Kidney tubule cell (primary cell): ENCODE measurements at places on chromosomes 4 and X.
A peak's percentile ranks its signal among the peaks of the same experiment; 100 is the strongest.

- DNase-seq, result peak; percentile 59
Observed at GRCh38 chr4:3070709-3071500, 3.4 kb downstream of the HTT-AS start.

DNA sequence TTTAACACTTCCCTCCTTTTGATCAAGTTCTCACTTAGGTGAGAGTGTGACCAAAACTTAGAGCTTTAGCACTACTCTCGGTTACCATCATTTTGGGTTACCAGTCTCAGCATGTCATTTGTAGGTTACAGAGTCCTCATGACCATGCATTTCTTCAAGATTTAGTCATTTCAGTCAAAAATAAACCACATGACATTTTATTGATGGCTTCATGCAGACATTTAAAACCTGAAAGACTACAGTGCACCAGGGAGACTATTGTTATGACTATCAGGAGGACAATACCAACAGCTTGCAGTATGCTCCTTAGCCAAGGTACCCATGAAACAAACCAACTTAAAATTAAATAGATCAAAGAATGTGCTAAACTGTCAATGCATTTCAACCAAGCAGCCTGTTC lies 498.1 kb upstream of the FSTL5 start:
- DNase-seq, result no peak

DNA sequence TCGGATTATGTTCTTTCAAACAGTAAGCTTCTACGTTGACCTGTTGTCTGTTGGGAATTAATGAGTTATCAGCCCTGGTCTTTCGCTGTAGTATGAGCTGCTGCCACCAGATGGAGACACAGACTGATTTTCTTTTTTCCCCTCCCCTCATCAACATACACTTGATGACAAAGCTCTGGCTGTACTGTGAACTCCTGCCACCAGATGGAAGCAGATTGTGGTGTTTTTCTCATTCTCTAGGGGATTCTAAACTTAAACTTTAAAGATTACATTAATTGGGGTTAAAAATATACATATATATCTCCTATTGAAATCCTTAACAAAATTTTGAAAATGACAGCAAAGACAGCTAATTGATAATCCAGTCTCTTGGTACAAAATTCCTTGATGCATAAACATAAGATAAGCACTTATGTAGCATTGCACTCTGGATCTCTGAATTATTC lies 44.8 kb downstream of the SMS start:
- peak; percentile 82 for DNase-seq

GRCh38 chr4:183876268-183876934 lies 28.7 kb upstream of the STOX2 start:
- DNase-seq, result peak; percentile 95

- DNase-seq, result peak; percentile 91
Observed at GRCh38 chr4:110622841-110623717, at the start of gene PITX2. PITX2 (minus strand) TSS chr4:110623077; CDS start chr4:110622460, 617 bp downstream.

- DNase-seq, result no peak
Observed at GRCh38 chrX:110139172-110139571, 136.3 kb downstream of the TMEM164 start.

DNA sequence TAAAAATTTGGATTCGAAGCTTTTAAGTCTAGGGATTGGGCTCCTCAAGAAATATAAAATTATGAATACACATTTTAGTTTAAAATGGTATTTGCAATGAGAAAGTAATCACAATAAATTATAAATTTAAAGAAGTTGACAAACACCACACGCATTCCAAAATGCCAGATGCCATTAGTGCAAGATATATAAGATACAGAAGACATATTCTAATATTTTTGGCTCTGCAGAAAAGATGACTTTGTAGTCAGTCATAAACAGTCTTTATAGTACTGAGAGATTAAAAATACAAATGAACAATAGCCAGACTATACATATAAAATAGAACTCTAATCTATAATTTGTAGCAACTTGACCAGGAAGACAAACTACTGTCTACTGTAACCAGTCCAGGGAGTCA lies 309.0 kb upstream of the PABPC4L start:
- no peak for DNase-seq

DNA sequence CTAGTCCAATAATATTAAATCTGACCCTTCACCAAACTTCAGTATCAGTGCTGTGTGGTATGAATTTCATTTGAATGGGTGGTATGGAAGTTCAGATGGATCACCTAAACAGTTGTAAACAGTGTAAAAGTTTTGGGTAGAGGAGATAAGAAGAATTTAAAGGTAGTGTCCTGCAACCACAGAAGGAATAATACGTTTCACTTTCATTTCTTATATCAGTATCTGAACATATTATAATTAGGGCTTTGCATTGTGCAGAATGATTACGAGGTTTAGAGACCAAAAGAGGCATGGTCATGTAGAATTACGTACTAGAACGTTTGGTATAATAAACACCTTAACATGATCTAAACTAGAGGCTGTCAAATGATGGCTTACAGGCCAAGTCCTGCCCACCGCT lies 116.1 kb downstream of the PDLIM5 start:
- DNase-seq, result no peak

DNA sequence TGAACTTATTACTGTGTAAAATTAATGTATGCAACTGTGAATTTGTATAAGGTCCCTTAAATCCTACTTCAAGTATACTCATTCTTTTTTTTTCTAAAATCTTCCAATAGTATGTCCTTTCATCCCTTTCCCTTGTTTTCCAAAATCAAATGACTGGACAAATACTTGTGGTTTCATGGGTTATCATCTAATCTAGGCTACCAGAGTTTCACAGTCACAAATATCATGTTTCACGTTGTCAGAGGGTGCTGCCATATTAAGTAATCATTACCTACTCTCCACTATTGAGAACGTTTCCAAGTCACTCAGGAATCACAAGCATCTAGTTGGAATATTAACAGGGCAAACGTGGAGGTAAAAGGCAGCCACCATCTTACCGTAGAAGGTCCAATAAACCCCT lies 1235.0 kb upstream of the TENM3 start:
- peak; percentile 95 for DNase-seq

- DNase-seq, result no peak
Observed at GRCh38 chr4:127503111-127503510, 129.6 kb upstream of the INTU start.

- peak; percentile 69 for DNase-seq
Observed at GRCh38 chr4:86117705-86118302, 242.0 kb downstream of the MAPK10 start.

DNA sequence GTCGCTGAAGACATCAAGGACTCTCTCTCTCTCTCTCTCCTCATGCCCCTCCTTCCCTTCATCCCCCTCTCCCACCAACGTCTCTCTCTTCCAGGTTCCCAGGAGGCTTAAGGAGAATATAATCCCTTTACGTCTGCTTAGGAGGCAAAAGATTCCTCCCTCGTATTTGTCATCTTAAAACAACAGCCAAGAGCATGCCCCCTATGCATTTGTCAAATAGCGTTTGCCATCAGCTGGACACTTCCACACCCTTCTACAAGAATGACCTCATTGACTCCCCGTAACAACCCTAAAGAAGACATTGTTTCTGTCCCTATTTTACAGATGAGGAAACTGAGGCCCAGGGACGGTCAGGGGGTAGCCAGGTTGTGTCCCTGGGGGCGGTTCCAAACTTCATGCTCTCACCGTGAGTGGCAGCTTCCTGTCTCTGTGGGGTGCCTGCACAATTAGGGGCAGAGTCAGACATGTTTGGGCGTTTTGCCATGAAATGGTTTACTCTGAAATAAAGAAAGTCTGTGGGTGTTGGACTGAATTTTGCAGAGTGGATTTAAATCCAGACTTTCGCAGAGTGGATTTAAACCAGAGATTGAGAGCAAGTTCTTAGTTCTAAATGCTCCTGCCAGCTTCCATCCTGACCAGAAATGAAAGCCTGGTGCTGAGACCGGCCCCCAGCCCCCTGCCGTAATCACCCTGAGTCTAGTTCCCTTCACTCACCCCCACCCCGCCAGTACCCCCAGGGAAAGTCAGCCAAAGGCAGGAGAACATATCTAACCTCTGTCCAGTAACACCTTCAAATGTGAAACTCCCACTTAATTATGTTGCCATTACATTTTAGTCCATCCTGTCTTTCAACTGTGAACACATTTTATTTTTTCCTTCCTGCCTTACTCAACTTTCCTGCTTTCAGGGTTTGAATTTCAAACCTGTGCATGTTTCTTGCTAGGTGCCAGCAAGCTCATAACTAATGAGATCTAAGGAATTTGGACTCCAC lies 44.3 kb upstream of the TBL1X start:
- no peak for DNase-seq

DNA sequence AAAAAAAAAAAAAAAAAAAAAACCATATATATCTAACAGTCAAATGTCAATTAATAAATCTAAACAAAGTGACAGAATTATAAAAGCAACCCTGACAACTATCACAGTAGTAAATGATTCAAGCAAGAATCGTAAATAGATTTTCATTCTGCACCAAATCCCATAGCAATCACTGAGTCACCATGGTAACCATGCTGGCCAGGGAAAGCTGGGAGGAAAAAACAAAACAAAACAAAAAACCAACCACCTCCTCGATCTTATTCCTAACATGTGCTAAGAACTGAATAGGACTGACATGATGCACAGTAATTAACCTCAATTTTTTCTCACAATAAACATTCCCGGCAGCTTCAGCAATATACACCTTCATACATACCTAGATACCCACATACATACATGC lies 30.6 kb upstream of the RAB40A start:
- DNase-seq, result no peak

- no peak for DNase-seq
Observed at GRCh38 chr4:103994059-103994458, 274.3 kb upstream of the TACR3 start.

DNA sequence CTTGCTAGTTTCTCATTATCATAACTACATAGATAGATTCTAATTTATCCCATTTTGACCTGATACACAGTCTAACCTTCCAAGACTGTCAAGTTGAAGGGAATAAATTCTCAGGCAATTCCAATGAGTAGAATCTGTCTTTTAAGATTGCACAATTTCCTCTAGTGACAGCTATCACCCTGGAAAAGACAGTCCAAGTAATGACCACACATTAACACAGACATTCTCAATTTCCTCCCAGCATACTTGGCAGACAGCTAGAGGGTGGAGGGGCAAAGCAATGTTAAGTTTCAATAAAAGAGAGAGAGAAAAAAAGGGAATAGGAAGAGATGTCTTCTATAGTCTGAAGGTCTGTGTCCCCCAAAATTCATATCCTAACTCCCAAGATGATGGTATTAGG lies 234.7 kb downstream of the LDB2 start:
- DNase-seq, result no peak

GRCh38 chrX:73478961-73479360 lies 32.1 kb downstream of the CDX4 start:
- no peak for DNase-seq

- no peak for DNase-seq
Observed at GRCh38 chrX:15751155-15751819, 13.2 kb downstream of the CA5B start.

DNA sequence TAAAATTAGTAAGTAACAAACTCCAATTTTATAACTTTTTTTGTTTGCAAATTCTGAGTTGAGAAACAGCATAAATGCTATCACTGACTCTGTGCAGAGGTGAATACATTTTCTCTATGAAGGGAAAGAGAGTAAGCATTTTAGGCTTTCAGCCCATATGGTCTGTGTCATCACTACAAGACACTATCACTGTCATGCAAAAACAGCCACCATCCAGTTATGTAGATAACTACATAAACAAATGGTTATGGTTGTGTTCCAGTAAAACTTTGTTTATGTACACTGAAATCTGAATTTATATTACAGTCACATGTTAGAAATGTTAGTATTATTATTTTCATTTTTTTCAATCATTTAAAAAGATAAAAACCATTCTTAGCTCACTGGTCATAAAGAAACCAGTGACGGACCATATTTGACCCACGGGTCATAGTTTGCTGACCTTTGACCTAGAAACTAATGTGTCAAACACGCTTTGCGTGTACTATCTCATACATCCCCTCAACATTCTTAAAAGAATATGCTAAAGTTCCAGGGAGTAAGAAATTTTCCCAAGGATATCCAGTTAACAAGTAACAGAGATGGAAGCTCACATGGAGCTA lies 29.1 kb downstream of the RASGEF1B start:
- DNase-seq, result no peak

DNA sequence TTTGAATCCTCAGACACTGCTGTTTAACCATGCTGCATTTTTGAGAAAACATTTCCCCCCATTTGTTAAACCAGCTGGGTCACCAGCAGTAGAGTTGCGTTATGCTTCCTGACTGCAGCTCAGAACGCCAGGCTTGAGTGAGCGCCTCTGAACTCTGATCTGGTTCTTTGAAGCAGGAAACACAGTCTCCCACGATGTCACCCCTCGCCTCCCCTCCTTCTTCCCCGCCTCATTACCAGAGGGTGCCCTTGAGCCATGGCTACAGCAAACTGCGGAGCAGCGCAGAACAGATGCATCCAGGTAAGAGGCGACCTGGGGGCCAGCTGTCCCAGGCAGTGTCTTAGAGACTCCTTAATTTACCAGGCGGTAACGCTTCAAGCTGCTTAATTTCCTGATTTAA lies 78.4 kb downstream of the REPS2 start:
- DNase-seq, result peak; percentile 70

DNA sequence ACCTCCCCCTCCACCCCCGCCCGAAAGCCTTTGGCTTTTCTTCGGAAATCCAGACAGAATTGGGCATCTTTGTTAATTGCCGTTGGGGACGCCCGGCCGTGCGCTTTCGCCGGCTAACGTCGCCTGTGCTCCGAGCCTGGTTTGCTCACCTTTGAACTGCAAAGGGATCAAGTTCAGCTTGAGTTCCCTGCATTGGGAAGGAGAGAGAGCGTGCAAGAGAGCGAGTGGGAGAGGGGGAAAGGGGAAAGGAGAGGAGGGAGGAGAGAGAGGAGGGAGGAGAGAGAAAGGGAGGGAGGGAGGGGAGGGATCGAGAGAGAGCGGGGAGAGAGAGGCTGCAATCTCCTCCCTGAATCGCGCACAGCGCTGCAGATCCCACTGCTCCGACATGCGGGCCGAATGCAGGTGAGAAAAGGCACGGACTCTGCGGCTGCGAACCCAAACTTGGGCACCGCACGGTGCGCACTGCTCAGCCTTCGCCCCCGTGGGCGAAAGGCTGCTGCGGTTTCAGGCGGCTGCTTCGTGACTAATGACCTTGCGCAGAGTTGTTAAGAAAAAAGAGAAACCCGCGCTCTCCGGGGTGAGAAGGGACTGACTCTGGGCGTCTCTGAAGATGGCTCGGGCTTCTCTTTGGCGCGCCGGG lies at the start of gene PCDH7:
Gene PCDH7, plus strand, starts transcription at position 349 of the 640 bp plus-strand sequence. CDS start 1,054 bp downstream, outside the sequence.
- peak; percentile 42 for DNase-seq

DNA sequence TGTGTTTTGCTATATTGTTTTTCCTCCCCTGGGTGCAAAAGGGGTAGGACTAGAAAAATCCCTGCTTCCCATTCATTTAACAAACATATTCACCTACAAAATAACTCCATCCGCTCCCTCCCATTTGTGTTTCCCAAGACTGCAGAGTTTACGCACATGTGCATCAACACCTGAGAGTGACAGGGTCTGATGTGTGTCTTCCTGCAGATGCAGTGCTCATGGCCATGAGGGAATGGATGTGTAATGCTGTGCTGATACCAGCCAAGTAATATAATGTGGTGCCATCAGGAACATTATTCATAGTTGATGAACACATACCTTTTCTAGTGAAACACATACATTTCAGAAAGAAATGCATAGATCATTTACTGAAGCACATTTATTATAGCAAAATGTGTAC lies 83.2 kb downstream of the CXXC4 start:
- DNase-seq, result no peak

- no peak for DNase-seq
Observed at GRCh38 chr4:158374318-158374717, 147.4 kb upstream of the RXFP1 start.

GRCh38 chr4:37467223-37467622 lies 219.0 kb downstream of the RELL1 start:
- DNase-seq, result no peak

- DNase-seq, result no peak
Observed at GRCh38 chr4:117429061-117429460, 343.7 kb upstream of the TRAM1L1 start.

- no peak for DNase-seq
Observed at GRCh38 chr4:165986956-165987698, 114.1 kb downstream of the TLL1 start.
